Activated CD8-positive, alpha-beta memory T cell treated with anti-CD3 and anti-CD28 coated beads, Interleukin-2, amount 10 ng/mL, durations not matched to agents 7 days and 5 days (primary cell): ENCODE measurements at places on chromosomes 5 and 9.

DNA sequence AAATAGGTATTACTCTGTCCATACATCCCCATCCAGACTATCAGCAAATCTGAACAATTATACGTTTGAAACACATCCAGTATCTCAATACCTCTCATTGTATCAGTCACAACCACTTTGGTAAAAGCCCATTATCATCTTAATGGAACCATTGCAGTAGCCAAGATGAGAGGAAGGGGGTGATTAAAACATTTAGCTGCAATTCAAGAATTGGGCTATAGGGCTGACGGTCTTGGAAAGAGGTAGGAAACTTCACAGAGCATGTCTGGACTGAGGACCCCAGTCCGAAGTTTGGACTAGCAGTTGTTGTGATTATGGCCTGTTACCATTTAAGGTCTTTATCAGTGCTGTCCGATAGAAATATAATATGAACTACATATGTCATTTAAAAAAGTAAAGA lies 8.6 kb downstream of the SLC12A2 start:
- no peak for DNase-seq

DNA sequence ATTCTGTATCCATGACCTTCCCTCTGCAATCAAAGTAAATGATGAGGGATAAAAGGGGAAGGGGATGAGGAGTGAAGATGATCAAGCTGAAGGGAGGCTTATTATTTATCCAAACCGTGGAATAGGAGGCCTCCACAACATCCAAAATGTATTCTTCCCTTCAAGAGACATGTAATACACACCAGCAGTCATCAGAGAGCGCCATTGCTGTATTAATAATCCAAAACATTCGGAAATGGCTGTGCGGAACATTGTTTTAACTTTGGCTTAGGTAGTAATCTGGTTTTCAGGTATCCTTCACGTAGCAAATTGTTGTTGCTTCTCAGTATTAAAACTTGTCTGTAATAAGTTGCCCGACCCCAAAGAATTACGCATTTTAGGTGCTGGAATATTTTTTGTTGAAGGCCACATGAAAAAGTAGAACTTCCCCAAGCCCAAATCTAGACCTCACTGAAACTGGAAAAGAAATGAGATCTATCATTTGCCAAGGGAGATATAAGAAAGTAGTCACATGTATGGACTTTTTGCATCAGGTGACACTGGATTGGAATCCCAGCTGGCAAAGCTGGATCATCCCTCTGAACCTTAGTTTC lies 2.6 kb upstream of the BOD1 start:
- peak; percentile 50 for DNase-seq

GRCh38 chr5:154567155-154567554 lies 89.1 kb upstream of the HAND1 start:
- DNase-seq: no peak

DNA sequence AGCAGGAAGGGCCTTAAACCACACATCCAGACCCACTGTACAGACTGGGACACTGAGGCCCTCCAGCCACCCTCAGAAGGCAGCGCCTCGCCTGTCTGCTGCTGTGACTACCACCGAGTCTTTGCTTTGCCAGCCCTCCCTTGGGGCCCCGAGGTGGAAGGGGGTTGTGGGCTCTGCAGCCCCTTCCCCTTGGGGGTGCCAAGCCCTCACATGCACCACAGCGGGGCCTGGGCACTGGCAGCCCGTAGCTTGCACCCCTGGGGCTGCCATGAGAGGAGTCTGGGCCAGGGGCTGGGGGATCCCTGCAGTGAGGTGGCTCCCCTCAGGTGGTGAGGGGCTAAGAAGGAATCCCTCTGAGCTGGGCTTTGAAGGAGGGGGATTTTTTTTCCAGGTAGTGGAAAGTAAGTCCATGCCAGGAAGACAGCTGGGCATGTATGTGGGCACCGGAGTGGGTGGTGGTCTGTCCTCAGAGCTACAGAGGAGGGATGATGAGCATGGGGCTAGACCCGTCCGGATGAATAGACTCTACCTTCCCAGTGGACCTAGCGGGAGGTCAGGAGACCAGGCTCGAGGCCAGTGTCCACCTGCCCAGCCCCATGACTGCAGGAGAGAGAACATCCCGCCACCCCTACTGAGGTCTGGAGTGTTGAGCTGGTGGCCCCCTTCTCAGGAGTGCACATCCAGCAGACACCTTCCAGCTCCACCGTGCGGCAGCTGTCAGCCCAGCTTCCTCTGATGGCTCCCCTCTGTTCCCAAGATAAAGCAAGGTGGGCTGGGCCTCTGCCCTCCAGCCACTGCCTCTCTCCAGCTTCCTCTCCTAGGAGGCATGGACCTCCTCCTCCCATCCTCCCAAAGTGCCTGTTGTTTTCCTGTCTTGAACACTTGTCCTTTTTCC lies 15.9 kb downstream of the FLT4 start:
- no peak for DNase-seq

DNA sequence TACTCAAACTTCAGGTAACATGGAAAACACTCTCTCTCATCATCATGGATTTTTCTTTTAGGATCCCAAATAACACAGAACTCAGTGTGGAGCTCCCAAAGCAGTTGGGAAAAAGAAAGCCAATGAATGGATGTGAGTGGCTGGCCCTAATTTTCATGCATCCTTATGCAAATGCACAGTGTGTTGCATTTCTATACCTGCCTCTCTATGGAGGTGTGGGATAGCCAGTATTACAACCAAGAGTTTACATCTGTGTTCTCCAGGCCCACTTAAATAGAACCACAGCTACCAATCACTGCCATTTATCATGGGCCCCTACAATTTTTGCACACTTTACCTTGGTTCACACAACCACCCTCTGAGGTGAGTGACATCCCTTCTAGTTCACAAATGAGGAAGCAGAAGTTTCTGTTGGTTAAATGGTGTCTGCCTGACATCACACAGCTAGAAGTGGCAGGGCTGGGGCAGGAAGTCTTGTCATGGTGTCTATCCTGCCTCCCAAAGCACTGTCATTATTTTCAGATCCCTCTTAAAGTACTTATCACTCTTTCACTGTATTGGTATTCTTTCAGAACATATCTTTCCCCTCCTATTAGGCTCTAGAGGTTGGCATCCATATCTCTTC lies 17.3 kb downstream of the MAMDC2 start:
- no peak for DNase-seq

DNA sequence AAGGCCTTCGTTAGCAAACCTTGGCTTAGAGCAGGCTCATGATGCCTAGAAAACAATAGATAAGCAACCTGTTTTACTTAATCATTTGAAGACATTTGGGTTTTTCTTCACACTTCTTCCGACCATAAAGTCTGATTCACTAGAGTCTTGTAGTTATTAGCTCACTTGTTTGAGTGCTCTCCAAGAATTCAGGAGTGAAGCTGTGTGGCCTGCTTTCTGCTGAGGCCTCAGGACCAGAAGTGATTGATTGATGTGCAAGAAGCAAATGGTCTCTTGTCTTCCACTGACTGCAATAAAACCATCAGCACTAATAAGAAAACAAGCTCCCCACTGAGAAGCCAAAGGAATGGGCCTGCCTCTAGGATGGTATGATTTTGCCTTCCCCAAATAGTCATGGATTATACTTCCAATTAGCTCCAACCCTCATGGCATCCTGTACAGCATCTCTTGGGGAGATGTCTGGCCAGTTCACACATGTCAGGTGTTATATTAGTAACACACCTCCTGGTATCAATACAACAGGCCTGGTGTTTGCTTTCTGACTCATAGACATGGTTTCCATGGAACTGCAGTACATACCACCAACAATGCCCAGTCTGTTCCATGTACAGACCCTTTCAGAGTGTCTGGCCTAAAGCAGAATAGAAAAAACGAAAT lies 317.6 kb downstream of the CWC27 start:
- no peak for DNase-seq

DNA sequence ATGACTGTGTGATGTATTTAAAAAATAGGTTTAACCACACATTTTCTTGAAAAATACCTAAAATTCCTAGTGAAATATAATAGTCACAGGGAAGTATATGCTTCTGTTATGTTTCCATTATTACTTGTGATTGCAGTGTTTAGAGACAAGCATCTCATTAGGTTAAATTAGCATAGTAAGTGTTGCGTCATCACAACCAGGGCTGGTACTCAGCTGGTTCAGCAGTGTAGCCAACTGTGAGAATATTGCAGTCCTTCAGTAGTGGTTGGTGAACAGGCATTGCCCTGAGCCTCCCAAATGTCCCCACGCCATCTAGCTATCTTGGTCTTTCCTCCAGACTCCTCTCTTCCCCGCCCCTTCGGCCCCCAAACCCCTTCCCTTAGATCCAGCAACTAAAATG lies 261.7 kb downstream of the ARHGEF28 start:
- DNase-seq: no peak

GRCh38 chr9:113854310-113854709 lies 21.8 kb upstream of the ZNF618 start:
- DNase-seq: no peak

DNA sequence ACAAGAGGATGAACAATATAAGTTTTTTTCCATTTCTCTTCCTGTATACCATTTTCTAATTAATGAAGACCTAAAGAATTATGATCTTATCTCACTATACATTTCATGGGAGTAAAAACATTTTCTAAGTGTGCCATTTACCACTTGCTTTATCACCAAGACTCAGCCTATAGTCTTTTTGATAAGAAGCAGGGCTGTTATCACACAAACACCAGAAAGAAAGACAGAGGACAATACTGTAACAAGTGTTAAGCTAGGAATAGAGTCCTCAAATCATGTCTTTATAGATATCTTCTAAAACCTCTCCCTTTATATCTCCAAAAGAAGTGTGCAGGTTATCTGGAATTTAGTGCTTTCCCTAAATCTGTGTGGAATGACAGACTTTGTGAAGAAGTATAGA lies 119.7 kb downstream of the FAM174A start:
- DNase-seq: no peak

DNA sequence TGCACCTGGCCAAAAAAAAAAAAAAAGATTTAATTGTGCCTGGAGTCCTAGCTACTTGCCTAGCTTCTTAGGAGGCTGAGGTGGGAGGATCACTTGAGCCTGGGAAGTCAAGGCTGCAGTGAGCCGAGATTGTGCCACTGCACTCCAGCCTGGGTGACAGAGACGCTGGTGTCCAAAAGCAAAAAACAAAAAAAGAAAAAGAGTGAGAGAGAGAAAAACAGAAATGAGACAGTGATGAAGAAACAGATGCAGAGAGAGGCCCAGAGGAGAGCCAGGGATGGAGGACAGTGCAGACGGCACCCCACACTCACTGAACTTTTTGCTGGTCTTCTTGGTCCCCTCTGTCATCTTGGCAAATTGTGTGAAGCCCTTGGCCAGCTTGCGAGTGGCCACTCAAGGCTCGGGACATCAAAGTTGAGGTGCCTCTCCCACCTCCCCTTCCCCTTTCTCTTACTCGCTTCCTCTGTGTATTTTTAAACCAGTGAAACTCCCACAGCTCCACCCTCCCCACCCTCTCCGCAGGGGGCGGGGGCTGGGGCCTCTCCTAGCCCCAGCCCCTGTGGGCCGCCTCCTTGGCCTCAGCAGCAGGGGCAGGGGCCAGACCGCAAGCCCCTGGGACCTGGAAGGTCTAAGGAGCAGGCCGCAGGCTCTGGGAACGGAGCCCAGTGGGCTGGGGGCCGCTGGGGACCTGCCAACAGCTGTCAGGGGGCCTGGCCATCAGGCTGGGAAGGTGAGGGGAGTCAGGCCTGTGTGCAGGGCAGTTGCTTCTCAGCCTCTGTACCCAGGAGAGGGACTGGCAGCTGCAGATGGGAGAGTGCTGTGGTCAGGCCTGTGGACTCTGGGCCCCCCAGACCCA lies at the start of gene SH2D3C:
TSS of gene SH2D3C (minus strand) at position 387 of the 856 bp plus-strand sequence. CDS start at position 348, 39 bp downstream.
- DNase-seq: peak; percentile 73

- DNase-seq: no peak
Measured at GRCh38 chr5:151780348-151780747, 8.6 kb downstream of the G3BP1 start.

DNA sequence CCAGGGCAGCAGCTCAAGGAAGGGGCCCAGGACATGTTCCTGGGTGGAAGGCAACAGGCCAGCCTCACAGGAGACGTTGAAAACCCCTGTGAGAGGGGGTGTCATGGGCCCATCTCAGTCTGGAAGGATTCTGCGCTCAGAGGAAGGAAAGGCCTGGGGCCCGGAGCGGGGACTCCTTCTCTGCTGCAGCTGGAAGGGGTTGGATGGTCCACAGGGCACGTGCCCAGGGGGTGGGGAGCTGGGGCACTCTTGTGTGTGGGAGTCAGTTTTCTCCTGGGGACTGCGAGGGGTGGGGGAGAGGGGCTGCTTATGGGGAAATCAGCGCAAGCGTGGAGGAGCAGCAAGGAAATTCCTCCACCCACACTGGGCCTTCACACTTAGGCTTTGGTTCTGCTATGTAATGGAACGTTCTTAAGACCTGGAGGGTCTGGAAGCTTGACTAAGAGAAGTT lies 2.9 kb upstream of the LPCAT1 start:
- DNase-seq: peak; percentile 37

DNA sequence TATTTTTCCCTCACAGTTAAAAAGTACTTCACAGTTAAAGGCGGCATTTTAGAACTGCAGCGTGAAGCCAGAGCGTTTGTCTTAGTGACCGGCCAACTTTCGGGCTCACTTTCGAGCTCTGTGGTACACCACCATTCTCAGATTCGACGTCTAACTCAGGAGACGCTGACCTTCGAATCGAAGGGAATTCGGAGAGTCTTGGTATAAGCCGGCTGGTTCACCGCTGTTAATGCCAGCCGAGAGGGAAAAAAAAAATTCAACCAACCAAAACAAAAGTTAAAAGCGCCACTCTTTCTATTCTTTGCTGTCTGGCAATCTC lies 544 bp upstream of the SNX24 start:
- no peak for DNase-seq

DNA sequence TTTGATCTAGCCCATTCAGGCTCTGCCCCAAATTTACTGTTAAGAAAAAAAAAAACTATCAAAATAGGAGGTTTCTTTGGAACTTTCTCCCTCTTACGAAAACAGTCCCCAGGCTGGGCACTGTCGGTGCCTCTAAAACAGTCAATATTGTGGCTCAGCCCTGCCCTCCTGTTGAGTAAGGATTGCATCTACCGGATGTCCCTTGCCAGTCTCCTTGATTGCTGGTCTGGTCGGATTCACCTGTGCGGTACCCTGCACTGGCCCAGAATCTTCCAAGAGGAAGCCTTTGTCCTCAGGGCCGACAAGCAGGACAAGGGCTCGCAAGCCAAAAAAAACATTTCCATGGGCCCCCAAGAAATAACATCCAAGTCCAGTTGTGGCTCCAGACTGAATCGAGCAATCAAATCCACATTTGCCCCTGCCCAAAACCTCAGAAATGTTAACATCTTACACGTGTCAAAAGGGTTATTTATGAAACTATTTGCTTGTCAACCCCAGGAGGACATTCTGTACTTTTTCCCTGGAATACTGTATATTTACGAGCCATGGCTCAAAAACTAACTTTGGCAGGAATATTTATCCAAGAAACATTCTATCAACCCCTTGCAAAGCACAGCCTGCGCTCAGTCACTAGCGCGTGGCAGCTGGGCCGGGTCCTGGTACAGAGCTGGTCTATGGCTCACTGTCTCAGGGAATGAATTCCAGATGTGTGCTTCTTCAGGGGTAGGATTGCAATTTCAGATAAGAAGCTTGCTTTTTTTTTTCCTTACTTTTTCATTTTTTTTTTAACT lies 129.2 kb upstream of the ADRA1B start:
- no peak for DNase-seq
